Activated naive CD8-positive, alpha-beta T cell treated with anti-CD3 and anti-CD28 coated beads for 36 hours (primary cell): ENCODE measurements at places on chromosomes 6 and 20.
A peak's percentile ranks its signal among the peaks of the same experiment; 100 is the strongest.

- peak overlapping the region; percentile 91 for H3K27ac ChIP-seq
- H3K4me1 ChIP-seq, result peaks cover 58% of the 10 kb centered on the region
- H3K27me3 ChIP-seq, result no peaks in the 10 kb centered on the region
These were observed 840 bp upstream of the LY86 start for GRCh38 chr6:6587696-6588063.

GRCh38 chr6:44094403-44095242 lies 32.6 kb downstream of the MRPL14 start:
- H3K27me3 ChIP-seq, result no peaks in the 10 kb centered on the region
- H3K4me3 ChIP-seq, result no peak overlapping the region
- H3K4me1 ChIP-seq, result peaks cover 4% of the 10 kb centered on the region

DNA sequence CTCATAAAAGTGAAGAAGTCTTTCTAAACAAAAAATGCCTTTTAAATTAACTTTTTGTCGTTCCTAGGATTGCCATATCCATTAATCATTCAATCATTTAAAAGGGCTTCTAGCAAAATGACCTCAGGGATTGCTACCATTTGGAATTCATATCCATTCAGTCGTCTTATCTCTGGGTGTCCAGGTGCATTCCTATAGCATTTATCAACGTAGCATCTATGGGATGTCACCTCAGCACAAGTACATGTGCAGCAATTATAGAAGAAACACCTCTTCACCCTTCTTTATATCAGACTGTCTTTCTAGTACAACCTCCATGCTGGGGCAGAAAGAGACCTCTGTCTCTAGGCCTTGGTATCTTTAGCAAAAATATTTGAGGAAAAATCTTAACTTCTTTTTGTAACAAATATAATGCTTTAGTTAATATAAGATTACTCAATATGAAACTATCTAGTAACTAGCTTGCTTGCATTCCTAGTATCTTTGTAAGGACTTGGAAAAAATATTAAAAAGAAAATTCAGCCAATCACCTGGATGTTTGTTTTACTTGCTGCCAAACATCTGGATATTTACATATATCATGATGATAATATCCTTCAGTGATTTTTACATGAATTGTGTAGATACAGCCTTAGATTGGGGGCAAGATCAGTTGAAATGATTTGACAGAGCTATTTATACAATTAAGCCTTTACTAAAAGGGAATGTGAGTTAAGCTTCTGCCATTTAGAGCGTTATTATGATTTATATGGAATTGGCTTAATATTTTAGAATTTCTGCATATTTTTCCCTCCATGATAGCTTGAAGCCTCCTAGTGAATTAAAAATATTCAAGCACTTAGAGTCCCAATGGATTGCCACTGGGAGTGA lies 356.8 kb downstream of the HDGFL1 start:
- no peaks in the 10 kb centered on the region for H3K27me3 ChIP-seq
- H3K27ac ChIP-seq, result no peak overlapping the region
- no peaks in the 10 kb centered on the region for H3K36me3 ChIP-seq

DNA sequence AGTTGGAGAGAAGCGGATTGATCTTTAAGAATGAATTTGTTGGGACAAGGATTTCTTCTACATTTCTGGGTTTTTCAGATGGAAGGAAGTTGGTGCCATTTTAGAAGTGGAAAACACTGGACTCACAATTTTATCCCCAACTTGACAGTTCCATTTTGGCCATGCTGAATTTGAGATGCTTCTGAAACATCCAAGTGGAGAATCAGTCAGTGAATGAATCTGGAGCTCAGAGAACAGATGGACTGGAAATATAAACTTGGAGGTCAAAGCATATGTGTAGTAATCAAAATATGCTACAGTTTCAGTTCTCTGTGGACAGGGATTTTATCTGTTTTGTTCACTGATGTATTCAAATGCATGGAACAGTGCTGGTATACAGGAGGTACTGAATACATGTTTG lies 89.9 kb downstream of the KCNQ5 start:
- peaks cover 26% of the 10 kb centered on the region for H3K36me3 ChIP-seq
- H3K27me3 ChIP-seq, result no peaks in the 10 kb centered on the region
- DNase-seq, result no peak
- H3K4me1 ChIP-seq, result peaks cover 6% of the 10 kb centered on the region
- no peak overlapping the region for H3K4me3 ChIP-seq

- H3K27me3 ChIP-seq, result no peaks in the 10 kb centered on the region
- no peak overlapping the region for H3K27ac ChIP-seq
- H3K4me3 ChIP-seq, result no peak overlapping the region
- no peak for DNase-seq
- H3K4me1 ChIP-seq, result peaks cover 8% of the 10 kb centered on the region
- no peaks in the 10 kb centered on the region for H3K36me3 ChIP-seq
These were observed 406.1 kb upstream of the HSF2 start for GRCh38 chr6:121993362-121993761.

GRCh38 chr6:2558098-2558680 lies 192.5 kb downstream of the MYLK4 start:
- peaks cover 4% of the 10 kb centered on the region for H3K4me1 ChIP-seq
- no peaks in the 10 kb centered on the region for H3K36me3 ChIP-seq
- H3K27ac ChIP-seq, result no peak overlapping the region
- H3K4me3 ChIP-seq, result no peak overlapping the region
- no peak for DNase-seq

- H3K36me3 ChIP-seq, result peaks cover 37% of the 10 kb centered on the region
- H3K4me3 ChIP-seq, result peak overlapping the region; percentile 9
- peaks cover 76% of the 10 kb centered on the region for H3K4me1 ChIP-seq
- peak overlapping the region; percentile 88 for H3K27ac ChIP-seq
These were observed 76.9 kb downstream of the NOL4L start for GRCh38 chr20:32507998-32508774.

DNA sequence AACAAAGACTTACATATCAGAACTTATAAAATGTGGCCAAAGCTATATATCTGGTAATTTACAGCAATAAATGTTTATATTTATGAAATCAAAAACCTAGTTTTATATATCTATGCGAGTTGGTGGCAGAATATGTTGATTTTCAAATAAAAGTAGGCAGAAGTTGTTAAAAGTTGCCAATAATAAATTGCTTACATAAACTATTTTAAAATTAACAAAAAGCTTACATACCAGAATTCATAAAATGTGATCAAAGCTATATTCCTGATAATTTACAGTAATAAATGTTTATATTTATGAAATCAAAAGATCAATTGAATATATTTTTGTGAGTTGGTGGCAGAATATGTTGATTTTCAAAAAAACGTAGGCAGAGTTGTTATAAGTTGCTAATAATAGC lies 451.8 kb upstream of the KHDRBS2 start:
- H3K4me1 ChIP-seq, result no peaks in the 10 kb centered on the region
- no peak for DNase-seq
- H3K36me3 ChIP-seq, result no peaks in the 10 kb centered on the region
- H3K27ac ChIP-seq, result no peak overlapping the region

- H3K4me3 ChIP-seq, result no peak overlapping the region
- H3K27ac ChIP-seq, result no peak overlapping the region
- H3K36me3 ChIP-seq, result no peaks in the 10 kb centered on the region
- no peaks in the 10 kb centered on the region for H3K4me1 ChIP-seq
- H3K27me3 ChIP-seq, result no peaks in the 10 kb centered on the region
These were observed 1010.8 kb upstream of the EYS start for GRCh38 chr6:66717801-66718200.

- no peaks in the 10 kb centered on the region for H3K36me3 ChIP-seq
- H3K27me3 ChIP-seq, result no peaks in the 10 kb centered on the region
- no peak overlapping the region for H3K27ac ChIP-seq
- H3K4me3 ChIP-seq, result no peak overlapping the region
- no peaks in the 10 kb centered on the region for H3K4me1 ChIP-seq
- no peak for DNase-seq
These were observed 23.8 kb upstream of the FAM217A start for GRCh38 chr6:4102687-4103244.

DNA sequence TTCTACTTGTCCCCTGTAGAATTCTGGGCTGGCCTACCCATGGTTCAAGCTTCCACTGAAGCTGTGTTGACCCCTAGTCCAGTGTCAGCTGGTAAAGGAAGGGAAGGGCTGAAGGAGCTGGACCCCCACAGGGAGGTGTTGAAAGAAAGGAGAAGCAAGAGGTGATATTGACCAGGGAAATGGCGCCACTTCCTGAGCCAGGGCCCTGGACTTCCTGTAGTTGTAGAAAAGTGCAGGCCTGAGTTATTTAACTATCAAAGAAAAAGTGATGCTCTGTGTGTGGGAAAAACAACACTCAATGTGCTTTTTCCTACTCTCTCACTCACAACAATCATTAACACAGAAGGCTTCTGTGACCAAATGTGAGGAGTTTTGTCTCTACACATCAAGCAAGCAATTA lies 60.0 kb upstream of the IER3 start:
- peak overlapping the region; percentile 42 for H3K27ac ChIP-seq
- no peak for DNase-seq
- no peaks in the 10 kb centered on the region for H3K27me3 ChIP-seq
- H3K4me3 ChIP-seq, result no peak overlapping the region
- H3K4me1 ChIP-seq, result peaks cover 53% of the 10 kb centered on the region

DNA sequence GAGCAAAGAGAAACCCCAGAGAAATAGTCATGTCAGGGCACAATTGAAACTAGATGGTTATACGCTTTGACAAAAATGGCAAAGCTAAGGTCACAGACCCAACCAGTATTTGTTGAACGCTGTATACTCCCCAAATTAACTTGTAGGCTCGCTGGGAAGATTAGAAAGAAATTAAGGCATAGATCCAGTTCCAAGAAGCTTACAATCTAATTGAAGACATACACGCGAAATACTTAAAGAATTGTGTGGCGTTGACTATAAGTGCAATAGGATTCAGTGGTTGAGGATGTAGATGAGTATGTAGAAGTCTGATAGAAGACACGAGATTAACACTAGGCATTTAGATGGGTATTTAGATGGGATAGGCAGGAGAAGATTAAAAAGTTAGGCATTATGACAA lies 525 bp downstream of the FAM229B start:
- DNase-seq, result no peak
- H3K4me3 ChIP-seq, result no peak overlapping the region
- no peak overlapping the region for H3K27ac ChIP-seq
- H3K27me3 ChIP-seq, result peaks cover 5% of the 10 kb centered on the region

DNA sequence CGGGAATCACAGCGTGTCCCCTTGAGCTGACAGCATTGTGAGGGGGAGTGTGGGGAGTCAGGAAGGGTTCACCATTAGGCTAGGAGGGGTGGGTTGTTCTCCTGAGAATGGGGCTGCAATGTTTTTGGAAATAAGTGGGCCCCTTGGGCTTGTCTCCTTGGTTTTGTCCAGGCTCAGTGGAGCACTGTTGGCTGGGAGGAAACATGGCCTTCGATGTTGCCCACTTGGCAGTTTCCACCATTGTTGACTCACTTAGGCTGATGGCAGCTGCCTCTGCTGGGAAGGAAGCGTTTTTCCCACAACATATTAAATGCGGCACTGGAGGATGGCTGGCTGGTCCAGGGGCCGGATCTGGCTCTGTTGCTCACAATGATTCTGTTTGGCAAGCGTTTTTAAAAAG lies 512.1 kb downstream of the QKI start:
- H3K36me3 ChIP-seq, result no peaks in the 10 kb centered on the region
- H3K4me3 ChIP-seq, result no peak overlapping the region
- no peak overlapping the region for H3K27ac ChIP-seq
- no peaks in the 10 kb centered on the region for H3K4me1 ChIP-seq
- no peaks in the 10 kb centered on the region for H3K27me3 ChIP-seq

DNA sequence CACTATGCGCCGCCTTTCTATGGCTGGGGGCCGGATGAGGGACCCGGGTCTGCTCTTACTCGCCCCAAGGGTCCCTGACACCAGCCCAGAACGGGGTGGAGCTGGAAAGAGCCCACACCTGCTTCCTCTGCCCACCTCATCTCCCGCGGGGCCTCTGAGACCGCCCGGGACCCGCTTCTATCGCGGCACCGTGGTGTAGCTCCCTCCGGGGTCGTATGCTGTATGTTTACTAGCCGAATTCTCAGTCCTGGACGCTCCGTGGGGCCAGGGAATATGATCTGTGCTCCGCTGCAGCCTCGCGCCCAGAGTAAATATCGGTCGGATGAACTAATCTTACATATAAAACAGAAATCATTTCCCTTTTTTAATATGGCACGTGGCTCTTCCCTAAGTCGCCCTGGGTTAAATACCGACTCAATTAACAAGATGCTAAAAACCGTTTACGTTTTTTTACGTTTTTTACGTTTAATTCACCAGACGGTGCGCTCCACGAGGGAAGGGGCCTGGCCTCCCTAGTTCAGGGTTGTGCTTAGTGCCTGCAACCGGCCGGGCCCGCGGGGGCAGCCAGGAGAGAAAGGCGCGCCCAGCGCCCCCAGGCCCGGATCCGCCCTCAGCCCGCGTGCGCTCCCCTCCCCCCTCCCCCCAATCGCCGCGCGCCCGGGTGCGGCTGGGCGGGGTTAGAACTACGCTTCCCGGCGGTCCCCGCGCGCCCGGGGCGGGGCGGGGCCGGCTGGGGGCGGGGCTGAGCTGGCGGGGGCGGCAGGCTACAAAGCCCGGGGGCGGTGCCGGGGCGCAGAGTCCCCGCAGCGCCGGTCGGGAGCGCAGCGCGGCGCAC lies at the start of gene RBM38:
Gene RBM38, plus strand, starts transcription at position 793 of the 835 bp plus-strand sequence. CDS start 186 bp downstream, outside the sequence.
- H3K4me1 ChIP-seq, result peaks cover 36% of the 10 kb centered on the region
- no peaks in the 10 kb centered on the region for H3K27me3 ChIP-seq
- peaks cover 35% of the 10 kb centered on the region for H3K36me3 ChIP-seq
- peak; percentile 87 for DNase-seq
- H3K27ac ChIP-seq, result peak within 1 kb of the TSS; percentile 99

GRCh38 chr6:37477656-37478435 lies 21.8 kb downstream of the CCDC167 start:
- no peak overlapping the region for H3K27ac ChIP-seq
- H3K4me3 ChIP-seq, result no peak overlapping the region
- H3K27me3 ChIP-seq, result no peaks in the 10 kb centered on the region
- no peak for DNase-seq
- H3K4me1 ChIP-seq, result no peaks in the 10 kb centered on the region
- H3K36me3 ChIP-seq, result peaks cover 20% of the 10 kb centered on the region

DNA sequence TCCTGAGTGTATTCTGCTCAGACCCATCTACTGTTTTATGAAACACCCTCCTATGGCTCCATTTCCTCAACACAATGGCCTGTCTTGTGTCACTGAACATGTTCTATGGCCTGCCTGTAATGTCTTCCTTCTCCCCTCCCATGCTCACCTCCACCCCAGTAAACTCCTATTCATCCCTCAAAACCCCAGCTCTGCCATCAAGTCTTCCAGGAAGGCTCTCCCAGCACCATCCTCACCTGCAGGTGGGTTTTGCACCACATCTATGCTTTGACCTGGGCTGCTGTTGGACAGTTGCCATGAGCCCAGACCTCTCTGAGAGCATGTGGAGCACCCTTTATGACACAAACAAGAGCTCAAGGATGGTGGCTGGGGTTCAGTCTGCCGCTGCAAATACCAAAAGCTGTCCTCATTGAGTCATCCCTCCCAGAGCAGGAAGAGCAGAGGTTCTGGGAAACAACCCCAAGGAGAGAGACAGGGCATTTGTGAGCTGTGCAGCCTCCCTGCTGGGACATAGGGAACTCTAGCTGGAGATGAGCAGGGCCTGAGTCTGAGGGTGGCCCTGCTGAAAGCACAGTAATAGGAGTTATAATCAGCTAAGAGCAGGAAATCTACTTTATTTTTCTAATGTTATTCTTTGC lies 93.8 kb upstream of the CD93 start:
- H3K36me3 ChIP-seq, result no peaks in the 10 kb centered on the region
- H3K27ac ChIP-seq, result no peak overlapping the region
- DNase-seq, result no peak
- H3K4me1 ChIP-seq, result no peaks in the 10 kb centered on the region
- H3K4me3 ChIP-seq, result no peak overlapping the region

- DNase-seq, result no peak
- H3K27ac ChIP-seq, result no peak overlapping the region
These were observed 265.9 kb downstream of the DLL1 start for GRCh38 chr6:170024940-170025339.
